ENCODE measurements at places on chromosomes 2 and 18. TPM values are rescaled to one million over a fixed set of nuclear protein-coding genes. Genes with fewer than 3 reads are reported as not detected.
A peak's percentile ranks its signal among the peaks of the same experiment; 100 is the strongest.

CLEC4F gene
- total RNA-seq, result not detected

ABCB11 gene
- total RNA-seq, result not detected

TMEM169 gene
- total RNA-seq, result 0.27 TPM

ATP8B1 gene
- total RNA-seq, result not detected

MC2R gene
- not detected for total RNA-seq

SCYGR6 gene
- not detected for total RNA-seq

PNKD gene
- total RNA-seq, result 9.2 TPM

NCKAP1 gene
- 2.4 TPM for total RNA-seq

IL37 gene
- not detected for total RNA-seq

RPRM gene
- total RNA-seq, result not detected

DNA sequence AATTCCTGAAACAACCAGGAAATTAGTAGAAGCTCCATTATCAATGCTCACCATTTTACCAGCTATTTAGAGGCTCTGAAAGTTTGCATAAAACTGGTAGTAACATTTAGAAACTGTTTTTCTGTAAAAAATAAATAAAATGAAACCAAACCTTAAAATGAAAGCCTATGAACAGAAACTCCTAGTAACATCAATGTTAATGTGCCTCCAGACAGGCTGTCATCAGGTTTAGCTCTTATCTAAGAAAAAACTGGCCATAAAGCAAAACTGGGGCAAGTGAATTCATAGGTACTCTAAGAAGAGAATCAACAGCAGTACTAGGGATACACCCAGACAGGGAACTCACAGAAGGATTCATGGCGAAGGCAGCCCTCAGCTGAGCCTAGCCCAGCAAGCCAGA is 8.0 kb downstream of the E2F6 start:
- H3K36me3 ChIP-seq, result peaks cover 6% of the 10 kb centered on the region
- H3K27ac ChIP-seq, result no peak overlapping the region
- DNase-seq, result no peak
- no peaks in the 10 kb centered on the region for H3K27me3 ChIP-seq
- no peak overlapping the region for H3K4me3 ChIP-seq

- no peaks in the 10 kb centered on the region for H3K36me3 ChIP-seq
- no peak for DNase-seq
- H3K27ac ChIP-seq, result no peak overlapping the region
- H3K27me3 ChIP-seq, result no peaks in the 10 kb centered on the region
- no peak overlapping the region for H3K4me3 ChIP-seq
- H3K4me1 ChIP-seq, result no peaks in the 10 kb centered on the region
These were observed 75.9 kb downstream of the SFXN5 start for GRCh38 chr2:72995430-72996116.

GRCh38 chr2:28028025-28028424 is 137.5 kb downstream of the BABAM2 start:
- no peak overlapping the region for H3K27ac ChIP-seq

DNA sequence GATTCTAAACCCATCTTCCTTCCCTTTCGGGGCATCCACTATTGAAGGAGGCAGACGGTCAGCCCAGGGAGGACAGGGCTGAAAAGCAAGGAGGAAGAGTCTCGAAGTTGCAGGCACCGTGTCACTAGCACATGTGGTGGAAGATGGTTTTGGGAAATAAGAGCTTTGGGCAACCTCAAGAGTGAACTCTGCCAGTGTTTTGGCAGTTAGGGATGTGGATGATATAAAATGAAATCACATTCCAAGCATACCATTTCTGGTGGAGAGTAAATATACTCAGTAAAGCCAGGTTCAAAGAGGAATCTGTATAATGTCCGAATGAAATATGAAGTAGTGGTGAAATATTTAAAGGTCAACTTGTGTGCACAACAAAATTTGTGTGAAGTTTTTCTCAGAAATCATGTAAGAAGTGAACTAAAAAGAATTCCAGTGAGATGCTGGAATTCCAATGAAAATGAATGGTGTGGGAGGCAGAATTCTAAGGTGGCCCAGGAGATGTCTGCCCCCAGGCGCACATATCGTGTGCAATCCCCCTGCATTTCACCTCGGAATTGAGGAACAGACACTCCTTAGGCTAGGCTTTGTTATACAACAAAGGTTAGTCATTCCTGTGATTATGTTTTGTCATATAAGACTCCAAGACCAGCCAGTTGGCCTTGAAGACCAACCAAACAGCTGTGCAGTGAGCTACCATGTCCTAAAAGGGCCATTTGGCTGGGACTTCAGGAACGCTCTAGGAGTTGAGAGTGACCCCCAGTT is 147.1 kb downstream of the SH3BP4 start:
- H3K4me1 ChIP-seq, result no peaks in the 10 kb centered on the region
- H3K27ac ChIP-seq, result no peak overlapping the region
- no peaks in the 10 kb centered on the region for H3K27me3 ChIP-seq

DNA sequence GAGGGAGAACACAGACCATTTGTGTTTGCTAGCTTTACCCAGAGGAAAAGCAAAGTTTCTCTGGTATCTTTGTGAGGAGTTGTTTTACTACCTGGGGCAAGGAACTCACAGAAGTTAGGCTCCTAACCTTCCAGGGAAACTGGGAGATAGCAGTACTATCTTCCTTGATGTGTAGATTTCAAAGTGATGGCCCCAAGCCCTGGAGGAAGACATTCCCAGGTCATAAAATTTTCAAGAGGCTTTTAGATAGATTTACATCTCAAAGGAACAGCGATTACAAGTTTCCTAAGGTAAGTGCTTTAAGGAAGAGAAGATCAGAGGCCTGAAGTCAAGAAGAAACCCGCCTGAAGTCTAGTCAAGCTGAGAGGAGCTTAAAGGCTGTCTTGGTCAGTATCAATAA is 1187.8 kb upstream of the TMEFF2 start:
- H3K27ac ChIP-seq, result no peak overlapping the region
- no peak overlapping the region for H3K4me3 ChIP-seq
- no peaks in the 10 kb centered on the region for H3K27me3 ChIP-seq
- DNase-seq, result no peak

- H3K27ac ChIP-seq, result no peak overlapping the region
- H3K4me1 ChIP-seq, result peaks cover 17% of the 10 kb centered on the region
- H3K27me3 ChIP-seq, result no peaks in the 10 kb centered on the region
- no peak for DNase-seq
These were observed 13.4 kb downstream of the CERS6 start for GRCh38 chr2:168469281-168469988.

DNA sequence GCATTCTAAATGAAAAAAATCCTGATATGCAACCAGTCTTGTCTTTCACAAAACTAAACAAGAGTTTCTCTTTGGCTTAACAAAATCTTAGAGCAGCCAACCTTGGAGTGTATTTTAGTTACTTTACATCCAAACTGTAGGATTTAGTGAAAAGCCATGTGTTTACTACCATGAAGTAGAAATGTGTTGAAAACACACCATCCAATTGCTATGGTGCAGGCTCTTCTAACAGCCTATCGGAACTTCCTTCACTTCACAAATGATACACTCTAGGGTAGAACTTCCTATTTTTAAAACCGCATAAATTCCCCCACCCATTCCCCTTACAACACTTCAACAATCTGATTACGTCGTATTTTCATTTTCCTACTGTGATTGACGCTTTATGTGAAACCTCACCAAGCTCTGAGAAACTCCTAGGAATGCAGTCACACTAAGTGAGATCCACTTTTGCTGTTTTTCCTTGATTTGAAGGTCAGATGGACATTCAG is 74.4 kb upstream of the MAP4K4 start:
- H3K4me1 ChIP-seq, result peaks cover 21% of the 10 kb centered on the region
- H3K4me3 ChIP-seq, result no peak overlapping the region
- no peak overlapping the region for H3K27ac ChIP-seq
- DNase-seq, result no peak

GRCh38 chr2:175605640-175606009 is 396.4 kb downstream of the LNPK start:
- H3K4me3 ChIP-seq, result no peak overlapping the region
- DNase-seq, result no peak
- H3K27ac ChIP-seq, result no peak overlapping the region
- no peaks in the 10 kb centered on the region for H3K36me3 ChIP-seq

DNA sequence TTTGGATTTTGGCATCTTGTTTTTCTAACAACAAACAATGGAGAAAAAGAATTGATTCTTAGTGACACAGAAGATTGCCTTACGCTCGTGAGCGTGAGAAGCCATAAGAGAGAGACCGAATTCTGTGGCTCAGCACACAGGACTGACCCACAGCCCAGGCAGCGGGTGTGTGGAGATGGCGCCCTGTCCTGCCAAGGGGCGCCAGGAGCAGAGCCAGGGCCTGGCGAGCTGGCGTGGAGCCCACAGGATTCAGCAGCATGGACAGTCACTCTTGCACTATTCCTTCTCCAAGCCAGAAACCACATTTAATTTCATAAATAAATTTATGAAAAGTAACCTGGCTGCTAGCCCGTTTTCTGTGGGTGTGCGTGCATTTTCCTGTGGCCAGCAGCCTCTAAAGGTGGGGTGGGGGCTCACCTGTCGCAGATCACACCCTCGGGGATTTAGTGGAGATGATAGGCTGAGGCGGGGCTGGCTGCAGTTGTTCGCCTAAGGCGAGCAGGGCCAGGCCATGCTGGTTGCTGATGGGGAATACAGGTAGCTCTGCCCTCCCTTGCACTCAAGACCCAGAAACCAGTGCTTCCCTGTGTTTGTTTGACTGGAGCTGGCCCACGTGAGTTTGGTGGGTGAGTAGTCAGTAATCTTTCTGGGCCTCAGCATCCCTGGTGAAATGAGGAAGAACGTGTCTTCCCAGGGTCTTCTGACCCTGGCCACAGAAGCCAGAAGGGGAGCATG is 46.2 kb downstream of the FAM168B start:
- peaks cover 6% of the 10 kb centered on the region for H3K4me1 ChIP-seq
- H3K4me3 ChIP-seq, result no peak overlapping the region
- H3K27me3 ChIP-seq, result no peaks in the 10 kb centered on the region
- no peak for DNase-seq
- no peak overlapping the region for H3K27ac ChIP-seq

- no peaks in the 10 kb centered on the region for H3K36me3 ChIP-seq
- no peak overlapping the region for H3K4me3 ChIP-seq
- no peaks in the 10 kb centered on the region for H3K4me1 ChIP-seq
- no peaks in the 10 kb centered on the region for H3K27me3 ChIP-seq
- no peak overlapping the region for H3K27ac ChIP-seq
These were observed 34.6 kb downstream of the DNAH6 start for GRCh38 chr2:84550916-84551315.

DNA sequence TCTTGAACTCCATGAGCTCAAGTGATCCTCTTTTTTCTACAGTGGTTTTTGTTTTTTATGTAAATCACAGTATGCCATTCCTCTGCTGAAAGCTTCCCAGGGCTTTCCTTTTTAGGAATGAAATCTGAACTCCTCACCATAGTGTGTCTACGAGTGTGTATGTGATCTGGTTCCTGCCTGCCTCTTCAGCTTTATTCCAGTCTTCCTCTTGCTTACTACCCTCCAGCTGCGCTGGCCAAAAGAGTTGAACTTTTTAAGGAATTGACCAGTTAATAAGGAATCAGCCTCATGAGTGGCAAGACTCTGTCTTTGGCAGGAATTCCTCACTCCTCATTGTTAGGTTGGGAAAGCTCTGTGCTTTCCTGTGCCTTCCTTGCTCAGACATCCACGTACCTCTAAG is 4.0 kb downstream of the CCT7 start:
- peaks cover 47% of the 10 kb centered on the region for H3K36me3 ChIP-seq
- no peak overlapping the region for H3K4me3 ChIP-seq
- H3K4me1 ChIP-seq, result peaks cover 32% of the 10 kb centered on the region
- DNase-seq, result no peak

GRCh38 chr2:860259-860855 is 90.3 kb upstream of the SNTG2 start:
- H3K4me1 ChIP-seq, result peaks cover 4% of the 10 kb centered on the region
- no peaks in the 10 kb centered on the region for H3K36me3 ChIP-seq
- H3K27me3 ChIP-seq, result no peaks in the 10 kb centered on the region

GRCh38 chr2:182655750-182656149 is 60.3 kb upstream of the DNAJC10 start:
- H3K27me3 ChIP-seq, result no peaks in the 10 kb centered on the region
- H3K4me1 ChIP-seq, result no peaks in the 10 kb centered on the region
- no peak overlapping the region for H3K27ac ChIP-seq
- no peak for DNase-seq
- H3K36me3 ChIP-seq, result no peaks in the 10 kb centered on the region

GRCh38 chr18:40985436-40985835 is 969.6 kb upstream of the PIK3C3 start:
- H3K27me3 ChIP-seq, result no peaks in the 10 kb centered on the region
- H3K27ac ChIP-seq, result no peak overlapping the region
- no peaks in the 10 kb centered on the region for H3K36me3 ChIP-seq
- no peaks in the 10 kb centered on the region for H3K4me1 ChIP-seq
- no peak overlapping the region for H3K4me3 ChIP-seq

- DNase-seq, result no peak
- no peaks in the 10 kb centered on the region for H3K36me3 ChIP-seq
- no peak overlapping the region for H3K4me3 ChIP-seq
- H3K4me1 ChIP-seq, result peaks cover 8% of the 10 kb centered on the region
- no peaks in the 10 kb centered on the region for H3K27me3 ChIP-seq
These were observed 129.4 kb downstream of the LYPD6B start for GRCh38 chr2:149167941-149168340.

- H3K4me3 ChIP-seq, result peak overlapping the region; percentile 57
- peaks cover 59% of the 10 kb centered on the region for H3K4me1 ChIP-seq
- DNase-seq, result peak; percentile 38
- H3K36me3 ChIP-seq, result no peaks in the 10 kb centered on the region
- H3K27me3 ChIP-seq, result no peaks in the 10 kb centered on the region
These were observed 163.9 kb downstream of the LDLRAD4 start for GRCh38 chr18:13382366-13382953.

GRCh38 chr2:169684135-169684565 is 10.1 kb downstream of the CFAP210 start:
- H3K36me3 ChIP-seq, result no peaks in the 10 kb centered on the region
- no peaks in the 10 kb centered on the region for H3K4me1 ChIP-seq
- H3K27me3 ChIP-seq, result no peaks in the 10 kb centered on the region
- H3K27ac ChIP-seq, result no peak overlapping the region
- H3K4me3 ChIP-seq, result no peak overlapping the region

DNA sequence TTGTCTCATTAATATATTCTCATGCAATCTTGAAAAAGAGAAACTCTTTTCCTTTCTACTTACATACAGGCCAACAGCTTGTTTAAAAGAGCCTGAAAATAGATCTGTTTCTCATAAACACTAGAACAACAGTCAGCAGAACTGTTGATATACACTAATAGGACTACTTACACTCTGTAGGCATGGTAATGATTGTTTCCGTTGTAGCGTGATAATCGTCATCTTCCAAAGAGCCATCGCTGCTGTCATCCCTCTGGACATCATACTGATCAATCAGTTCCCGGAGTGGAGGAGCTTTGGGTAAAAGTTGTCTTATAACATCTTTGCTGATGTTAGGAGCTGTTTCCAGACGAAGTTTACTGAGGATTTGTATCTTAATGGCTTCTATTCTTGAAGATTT is 476 bp downstream of the MSTN start:
- H3K27ac ChIP-seq, result no peak overlapping the region
- DNase-seq, result no peak
- H3K27me3 ChIP-seq, result no peaks in the 10 kb centered on the region
- no peak overlapping the region for H3K4me3 ChIP-seq
- H3K36me3 ChIP-seq, result no peaks in the 10 kb centered on the region
- no peaks in the 10 kb centered on the region for H3K4me1 ChIP-seq

DNA sequence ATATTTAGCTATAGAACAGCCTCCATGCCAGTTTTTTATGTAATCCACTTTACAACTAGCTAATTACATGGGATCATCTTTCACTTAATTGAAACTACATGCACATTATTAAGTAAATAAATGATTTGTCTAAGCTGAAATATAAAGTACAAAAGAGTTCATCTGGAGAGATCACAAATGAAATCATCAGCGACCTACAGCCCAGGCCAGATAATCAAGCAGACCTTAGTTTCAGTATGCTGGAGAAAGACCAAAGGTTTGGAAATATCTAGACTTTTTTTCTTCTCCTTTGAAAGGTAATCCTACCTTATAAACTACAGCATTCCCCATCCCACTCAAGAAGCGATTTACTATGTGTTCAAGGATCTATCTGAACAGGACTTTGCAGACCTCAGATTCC is 26.5 kb downstream of the FIGN start:
- no peaks in the 10 kb centered on the region for H3K4me1 ChIP-seq
- no peak overlapping the region for H3K4me3 ChIP-seq
- H3K27me3 ChIP-seq, result no peaks in the 10 kb centered on the region
- H3K27ac ChIP-seq, result no peak overlapping the region
- DNase-seq, result no peak
- H3K36me3 ChIP-seq, result no peaks in the 10 kb centered on the region
